Activated naive CD8-positive, alpha-beta T cell treated with anti-CD3 and anti-CD28 coated beads, Interleukin-2, amount 50 U/mL, for 24 hours (primary cell): ENCODE measurements at places on chromosomes 1 and 21.
A peak's percentile ranks its signal among the peaks of the same experiment; 100 is the strongest.

DNA sequence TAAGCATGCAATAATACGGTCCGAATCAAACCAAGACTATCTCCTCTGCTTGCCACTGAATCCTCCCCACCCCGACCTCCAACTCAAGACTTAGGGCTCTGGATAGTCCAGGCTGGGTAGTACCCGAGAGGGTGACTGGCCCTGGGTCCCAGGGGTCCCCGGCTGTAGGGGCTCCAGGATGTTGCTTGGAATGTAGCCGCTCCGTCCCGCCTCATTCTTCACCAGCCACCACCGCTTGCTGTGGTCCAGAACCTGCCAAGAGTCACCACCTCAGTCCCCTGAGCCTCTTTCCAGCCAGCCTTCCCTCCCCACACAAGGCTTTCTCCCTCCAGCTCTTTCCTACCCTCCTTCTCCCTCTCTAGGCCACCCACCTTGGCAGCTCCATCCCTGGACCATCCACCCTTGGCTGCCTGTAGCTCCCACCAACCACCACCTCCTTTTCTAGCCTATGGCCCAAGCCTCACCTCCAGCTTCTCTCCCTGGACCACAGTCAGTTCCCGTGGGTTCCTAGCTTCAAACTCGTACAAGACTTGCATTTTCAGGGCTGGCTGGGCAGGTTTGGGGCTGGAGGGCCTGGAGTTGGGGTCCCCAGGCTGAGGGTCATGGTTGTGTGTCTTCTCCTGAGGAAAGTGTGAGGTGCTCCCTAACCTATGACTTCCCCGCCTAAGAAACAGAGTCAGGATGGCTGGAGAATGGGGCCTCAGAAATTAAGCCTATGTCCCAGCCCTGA is 10.9 kb upstream of the GSTM3 start:
- no peak for DNase-seq
- peaks cover 10% of the 10 kb centered on the region for H3K27me3 ChIP-seq
- H3K4me1 ChIP-seq, result no peaks in the 10 kb centered on the region
- no peaks in the 10 kb centered on the region for H3K36me3 ChIP-seq
- no peak overlapping the region for H3K27ac ChIP-seq

- no peak overlapping the region for H3K27ac ChIP-seq
- H3K27me3 ChIP-seq, result peaks cover 38% of the 10 kb centered on the region
- H3K4me1 ChIP-seq, result peaks cover 3% of the 10 kb centered on the region
- peak overlapping the region; percentile 65 for H3K4me3 ChIP-seq
- peak; percentile 73 for DNase-seq
Observed at GRCh38 chr1:34885405-34886247, 26.1 kb upstream of the SMIM12 start.

DNA sequence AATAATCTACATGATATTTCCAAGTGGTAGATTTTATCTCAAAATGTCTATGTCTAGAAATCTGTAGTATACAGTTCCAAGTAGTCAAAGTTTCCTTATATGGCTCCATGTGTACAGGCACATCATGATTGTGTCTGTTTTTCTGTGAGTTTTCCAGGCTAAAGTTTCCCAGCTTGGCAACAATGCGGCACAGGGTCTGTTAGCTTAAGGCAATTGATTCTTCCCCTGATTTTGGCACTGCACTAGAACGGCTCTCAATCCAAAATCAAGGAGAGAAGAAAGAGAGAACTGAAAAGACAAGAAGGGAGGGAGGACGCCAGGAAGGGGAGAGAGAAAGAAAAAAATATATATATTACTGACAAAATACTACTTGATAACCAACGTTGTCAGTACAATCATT is 193.9 kb upstream of the SNX7 start:
- H3K27me3 ChIP-seq, result no peaks in the 10 kb centered on the region
- no peak overlapping the region for H3K4me3 ChIP-seq
- H3K4me1 ChIP-seq, result no peaks in the 10 kb centered on the region
- no peak overlapping the region for H3K27ac ChIP-seq

- DNase-seq, result no peak
- no peak overlapping the region for H3K4me3 ChIP-seq
- H3K4me1 ChIP-seq, result peaks cover 16% of the 10 kb centered on the region
- H3K27me3 ChIP-seq, result no peaks in the 10 kb centered on the region
- H3K36me3 ChIP-seq, result no peaks in the 10 kb centered on the region
Observed at GRCh38 chr1:91537281-91537986, 36.8 kb downstream of the CDC7 start.

DNA sequence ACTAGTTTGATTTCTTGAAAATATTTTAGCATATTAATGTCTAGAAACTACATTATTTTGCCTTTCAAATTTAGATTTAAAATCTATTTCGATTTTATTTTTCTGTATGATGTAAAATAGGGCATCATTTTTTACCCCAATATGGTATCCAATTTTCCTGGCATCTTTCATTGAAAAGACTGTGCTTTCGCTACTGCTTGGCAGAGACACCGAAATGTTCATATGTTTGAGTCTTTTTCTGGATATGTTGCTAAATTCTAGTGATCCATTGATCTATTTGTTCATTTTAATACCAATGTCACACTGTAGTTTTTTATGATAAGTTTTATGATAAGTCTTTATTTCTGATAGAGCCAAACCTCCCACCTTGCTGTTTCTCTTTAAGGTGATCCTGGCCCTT is 24.3 kb downstream of the ST6GALNAC3 start:
- no peaks in the 10 kb centered on the region for H3K36me3 ChIP-seq
- H3K27me3 ChIP-seq, result no peaks in the 10 kb centered on the region
- H3K4me3 ChIP-seq, result no peak overlapping the region
- DNase-seq, result no peak

DNA sequence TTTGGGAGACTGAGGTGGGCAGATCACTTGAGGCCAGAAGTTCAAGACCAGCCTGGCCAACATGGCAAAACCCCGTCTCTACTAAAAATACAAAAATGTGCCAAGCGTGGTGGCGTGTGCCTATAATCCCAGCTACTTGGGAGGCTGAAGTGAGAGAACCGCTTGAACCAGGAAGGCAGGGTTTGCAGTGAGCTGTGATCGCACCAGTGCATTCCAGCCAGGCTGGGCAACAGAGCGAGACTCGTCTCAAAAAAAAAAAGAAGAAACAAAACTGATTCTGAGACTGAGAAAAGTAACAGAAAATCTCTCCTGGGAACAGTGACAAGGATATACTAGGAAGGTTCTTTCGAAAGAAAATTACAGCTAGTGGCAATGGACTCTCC is 20.9 kb downstream of the USP48 start:
- H3K36me3 ChIP-seq, result peaks cover 4% of the 10 kb centered on the region
- H3K27me3 ChIP-seq, result no peaks in the 10 kb centered on the region
- H3K4me3 ChIP-seq, result no peak overlapping the region
- H3K4me1 ChIP-seq, result peaks cover 68% of the 10 kb centered on the region
- H3K27ac ChIP-seq, result no peak overlapping the region
- DNase-seq, result no peak

DNA sequence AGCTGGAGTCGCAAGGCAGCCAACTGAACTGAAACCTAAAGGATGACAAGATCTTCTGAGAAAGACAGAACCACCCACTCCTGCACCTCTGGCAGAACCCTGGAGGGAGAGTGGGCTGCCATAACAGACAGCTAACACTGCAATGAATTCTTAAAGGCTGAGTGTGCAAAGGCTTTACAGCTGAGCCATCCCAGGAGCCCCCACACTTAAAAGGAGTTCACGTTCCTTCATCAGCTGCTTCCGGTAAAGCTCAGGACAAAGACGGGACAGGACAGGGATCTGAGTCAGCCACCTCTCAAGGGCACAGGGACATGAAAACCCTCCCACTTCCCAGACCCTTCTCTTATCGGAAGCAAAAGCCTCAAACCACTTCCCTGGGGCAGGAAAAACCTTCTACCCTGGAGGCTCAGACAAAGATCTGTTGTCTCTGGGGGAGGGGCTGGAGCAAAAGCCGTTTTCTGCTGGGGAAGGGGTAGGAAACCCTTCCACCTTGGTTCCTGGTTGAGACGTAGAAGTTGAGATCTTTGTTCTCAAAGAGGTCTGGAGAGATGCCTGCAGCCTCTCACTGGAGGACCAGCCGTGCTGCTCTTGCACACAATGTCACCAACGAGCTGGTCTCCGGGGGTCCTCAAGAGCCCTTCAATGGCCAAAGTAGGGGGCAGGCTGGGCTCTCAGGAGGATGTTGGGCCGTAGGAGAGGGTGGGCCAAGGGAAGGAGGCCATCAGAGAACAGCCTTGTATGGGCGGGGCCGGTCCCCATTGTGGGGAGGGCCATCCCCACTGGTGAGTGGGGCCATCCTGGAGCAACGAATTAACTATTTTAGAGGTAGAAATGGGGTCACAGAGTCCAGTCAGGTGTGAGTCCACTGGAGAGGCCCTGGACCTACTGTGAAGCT is 452.4 kb downstream of the PTPRU start:
- H3K4me3 ChIP-seq, result no peak overlapping the region
- no peak for DNase-seq
- H3K27me3 ChIP-seq, result peaks cover 16% of the 10 kb centered on the region

- no peak for DNase-seq
- no peaks in the 10 kb centered on the region for H3K36me3 ChIP-seq
- peaks cover 8% of the 10 kb centered on the region for H3K4me1 ChIP-seq
Observed at GRCh38 chr1:223478606-223479005, 85.4 kb downstream of the CCDC185 start.

DNA sequence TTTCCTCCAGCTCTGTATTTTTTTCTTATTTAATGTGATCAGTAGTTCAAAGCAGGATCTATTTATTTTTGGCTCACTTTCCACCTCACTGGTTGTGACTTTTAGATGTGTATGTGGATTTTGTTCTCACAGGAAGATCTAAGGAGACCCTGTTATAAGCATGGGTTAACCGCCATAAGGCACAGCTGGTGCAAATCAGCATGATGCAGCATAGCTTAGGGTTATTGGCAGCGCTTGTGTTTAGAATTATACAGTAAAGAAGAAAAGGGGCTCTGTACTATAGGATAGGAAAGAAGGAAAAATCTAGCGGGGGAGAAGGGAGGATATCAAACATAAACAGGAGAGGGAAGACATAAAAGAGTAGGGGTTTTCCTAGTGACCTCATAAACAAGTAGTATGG is 26.9 kb upstream of the RGL1 start:
- H3K4me3 ChIP-seq, result no peak overlapping the region
- peaks cover 5% of the 10 kb centered on the region for H3K36me3 ChIP-seq
- no peaks in the 10 kb centered on the region for H3K4me1 ChIP-seq
- no peak overlapping the region for H3K27ac ChIP-seq

GRCh38 chr21:33069994-33070743 is at the start of gene OLIG1:
OLIG1 (plus strand) TSS chr21:33070141; CDS start chr21:33070247, 106 bp downstream.
- H3K4me1 ChIP-seq, result peaks cover 16% of the 10 kb centered on the region
- no peaks in the 10 kb centered on the region for H3K36me3 ChIP-seq
- peak within 1 kb of the TSS; percentile 61 for H3K4me3 ChIP-seq

GRCh38 chr1:183191833-183192232 is 5.8 kb downstream of the LAMC2 start:
- peaks cover 12% of the 10 kb centered on the region for H3K4me1 ChIP-seq
- H3K27ac ChIP-seq, result no peak overlapping the region
- no peak overlapping the region for H3K4me3 ChIP-seq
- peaks cover 15% of the 10 kb centered on the region for H3K27me3 ChIP-seq

- H3K36me3 ChIP-seq, result no peaks in the 10 kb centered on the region
- H3K27me3 ChIP-seq, result no peaks in the 10 kb centered on the region
- H3K27ac ChIP-seq, result no peak overlapping the region
- DNase-seq, result no peak
Observed at GRCh38 chr21:21387916-21388315, 389.7 kb downstream of the NCAM2 start.

DNA sequence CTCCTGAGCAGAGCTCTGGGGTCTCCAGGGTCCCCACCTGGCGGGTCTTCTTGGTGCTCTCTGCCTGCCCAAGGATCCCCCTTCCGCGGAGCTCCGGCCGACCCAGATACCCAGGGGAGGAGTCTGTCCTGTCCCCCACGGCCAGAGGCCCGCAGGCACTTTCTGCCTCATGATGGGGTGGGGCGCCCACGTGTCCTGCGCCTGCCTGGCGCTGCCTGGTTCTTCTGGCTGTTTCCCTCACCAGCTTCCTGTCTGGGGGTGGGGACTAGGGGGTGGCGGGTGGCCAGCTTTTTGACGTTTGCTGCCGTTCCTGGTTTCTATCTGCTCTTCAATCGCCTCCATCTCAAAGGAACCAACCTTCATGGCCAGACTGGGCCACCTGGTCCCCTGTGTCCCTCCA is 313.3 kb upstream of the VAMP3 start:
- H3K36me3 ChIP-seq, result no peaks in the 10 kb centered on the region
- peaks cover 2% of the 10 kb centered on the region for H3K27me3 ChIP-seq
- no peak for DNase-seq

GRCh38 chr21:31343680-31344480 is at the start of gene TIAM1:
TIAM1 (minus strand) TSS chr21:31344261; CDS start chr21:31266972, 77,289 bp downstream.
- peaks cover 5% of the 10 kb centered on the region for H3K36me3 ChIP-seq
- peaks cover 62% of the 10 kb centered on the region for H3K4me1 ChIP-seq
- H3K4me3 ChIP-seq, result peak within 1 kb of the TSS; percentile 93
- peak within 1 kb of the TSS; percentile 84 for H3K27ac ChIP-seq
- peaks cover 11% of the 10 kb centered on the region for H3K27me3 ChIP-seq

- DNase-seq, result peak; percentile 7
- peaks cover 13% of the 10 kb centered on the region for H3K4me1 ChIP-seq
- no peak overlapping the region for H3K27ac ChIP-seq
- H3K27me3 ChIP-seq, result no peaks in the 10 kb centered on the region
- peaks cover 2% of the 10 kb centered on the region for H3K36me3 ChIP-seq
Observed at GRCh38 chr1:161905269-161905884, 118.3 kb downstream of the OLFML2B start.

- peaks cover 14% of the 10 kb centered on the region for H3K27me3 ChIP-seq
- no peaks in the 10 kb centered on the region for H3K36me3 ChIP-seq
- DNase-seq, result no peak
- no peak overlapping the region for H3K27ac ChIP-seq
- peaks cover 11% of the 10 kb centered on the region for H3K4me1 ChIP-seq
Observed at GRCh38 chr1:111733992-111734341, 5.2 kb downstream of the INKA2 start.

GRCh38 chr1:198651650-198652400 is 13.0 kb downstream of the PTPRC start:
- peak overlapping the region; percentile 75 for H3K4me3 ChIP-seq
- DNase-seq, result no peak
- peaks cover 53% of the 10 kb centered on the region for H3K36me3 ChIP-seq

DNA sequence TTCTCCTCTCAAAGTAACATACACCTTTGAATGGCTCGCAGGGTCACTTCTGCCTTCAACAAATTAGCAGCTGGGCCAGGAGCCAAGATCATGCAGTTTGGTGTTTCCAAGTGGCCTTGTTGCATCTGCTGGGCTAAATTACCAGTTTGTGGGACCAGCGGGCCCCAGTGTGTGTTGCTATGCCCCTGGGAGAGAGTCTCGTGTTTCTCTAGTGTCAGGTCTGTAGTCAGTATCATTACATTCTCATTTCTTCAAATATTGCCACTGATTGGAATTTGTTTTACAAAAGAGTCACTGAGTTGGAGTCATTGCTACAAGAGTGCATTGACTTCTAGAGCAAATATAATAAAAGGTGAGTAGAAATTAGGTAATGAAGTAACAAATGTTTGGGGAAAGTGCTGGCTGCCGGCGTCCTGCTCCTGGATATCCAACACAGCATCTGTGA is 35.5 kb downstream of the RHOU start:
- peaks cover 6% of the 10 kb centered on the region for H3K4me1 ChIP-seq
- no peak overlapping the region for H3K27ac ChIP-seq
- no peak for DNase-seq
- no peak overlapping the region for H3K4me3 ChIP-seq
